ENCODE measurements at places on chromosomes 7 and 10. TPM values are rescaled to one million over a fixed set of nuclear protein-coding genes. Genes with fewer than 3 reads are reported as not detected.

DNA sequence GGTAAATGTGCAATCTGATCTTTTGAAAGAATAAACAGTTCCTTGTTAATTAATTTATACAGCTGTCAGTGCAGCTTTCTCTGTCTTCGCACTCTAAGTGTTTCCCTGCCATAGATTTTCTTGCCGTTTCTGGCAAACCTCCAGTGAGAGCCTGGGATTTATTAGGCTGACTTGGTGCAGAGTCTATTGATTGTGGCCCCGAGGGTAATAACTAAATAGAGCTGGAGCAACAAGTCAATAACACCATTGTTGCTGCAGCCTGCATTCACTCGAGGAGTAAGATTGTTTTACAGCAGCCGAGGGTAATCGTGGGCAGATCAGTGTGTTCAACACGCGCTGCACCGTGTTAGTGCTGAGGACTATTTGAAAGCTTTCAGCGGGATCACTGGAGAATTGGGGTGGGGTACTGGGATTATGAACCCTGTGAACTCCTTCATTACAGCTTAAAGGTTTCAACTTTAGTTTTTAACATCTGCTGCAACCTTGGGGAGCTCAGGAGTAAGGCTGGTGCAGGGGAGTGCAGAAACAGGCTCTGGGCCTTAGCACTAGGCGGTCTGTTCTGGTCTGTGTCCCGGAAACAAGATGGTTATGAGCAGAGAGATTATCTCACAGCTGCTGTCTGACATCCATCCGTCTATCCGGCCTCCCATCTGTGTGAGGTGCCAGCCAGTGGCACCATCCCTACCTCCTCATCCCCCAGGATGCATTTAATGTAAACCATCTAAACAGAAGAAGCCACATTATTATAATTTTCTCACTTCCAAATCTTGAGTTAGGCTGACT lies 174.0 kb upstream of the TCF7L2 start:
- DNase-seq = no peak

Gene RBM28
- 18.5 TPM for total RNA-seq

Gene TRIM50
- total RNA-seq = not detected

GRCh38 chr7:12719141-12719919 lies 31.9 kb downstream of the ARL4A start:
- DNase-seq = peak; percentile 91

DNA sequence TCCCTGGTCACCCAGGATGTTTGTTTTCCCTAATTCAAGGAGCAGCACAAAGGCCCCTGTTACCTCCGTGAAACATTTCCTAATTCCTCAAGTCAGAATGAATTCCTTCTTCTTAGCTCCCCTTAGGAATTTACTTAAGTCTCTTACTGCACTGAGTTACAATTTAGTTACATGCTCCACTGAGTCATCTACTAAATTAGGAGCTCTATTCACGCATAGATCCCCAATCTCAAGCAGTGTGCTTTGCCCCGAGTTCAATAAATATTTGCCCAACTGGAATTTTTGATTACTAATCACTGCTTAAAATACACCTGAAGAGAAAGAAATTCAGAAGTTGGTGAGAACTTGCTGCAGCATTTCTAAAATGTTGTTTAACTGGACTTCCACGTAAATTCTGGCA lies 329.4 kb upstream of the MYO3A start:
- DNase-seq = no peak

DNA sequence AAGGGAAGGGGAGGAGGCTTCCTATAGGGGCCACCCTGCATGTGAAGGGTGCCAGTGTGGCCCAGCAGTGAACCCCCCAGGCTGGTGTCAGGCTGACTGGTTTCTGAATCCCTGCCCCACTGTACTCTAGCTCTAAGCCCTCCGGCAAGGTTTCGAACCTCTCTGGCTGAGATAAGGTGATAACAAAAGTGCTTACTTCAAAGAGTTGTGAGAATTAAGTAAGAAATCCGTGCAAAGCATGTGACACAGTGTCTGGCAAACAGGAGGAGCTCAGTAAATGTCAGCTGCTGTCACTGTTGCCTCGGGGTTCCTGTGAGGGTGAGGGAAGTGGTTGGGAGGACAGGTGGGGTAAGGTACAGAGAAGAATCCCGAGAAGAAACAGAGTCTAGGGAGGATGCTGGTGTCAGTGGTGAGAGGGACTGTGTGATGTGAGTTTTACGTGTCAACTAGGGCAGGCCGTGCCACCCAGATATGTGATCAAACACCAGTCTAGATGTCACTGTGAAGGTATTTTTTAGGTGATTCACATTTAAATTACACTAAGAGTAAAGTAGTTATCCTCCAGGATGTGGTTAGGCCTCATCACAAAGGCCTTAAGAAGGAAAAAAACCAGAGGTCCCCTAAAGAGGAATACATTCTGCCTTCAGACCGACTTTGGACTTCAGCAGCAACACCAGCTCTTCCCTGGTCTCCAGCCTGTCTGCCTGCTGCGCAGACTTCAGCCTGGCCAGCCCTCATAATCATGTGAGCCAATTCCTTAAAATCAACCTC lies 64.4 kb downstream of the BPGM start:
- peak; percentile 95 for DNase-seq

GRCh38 chr10:13231190-13231589 lies 3.0 kb downstream of the UCMA start:
- DNase-seq = no peak

DNA sequence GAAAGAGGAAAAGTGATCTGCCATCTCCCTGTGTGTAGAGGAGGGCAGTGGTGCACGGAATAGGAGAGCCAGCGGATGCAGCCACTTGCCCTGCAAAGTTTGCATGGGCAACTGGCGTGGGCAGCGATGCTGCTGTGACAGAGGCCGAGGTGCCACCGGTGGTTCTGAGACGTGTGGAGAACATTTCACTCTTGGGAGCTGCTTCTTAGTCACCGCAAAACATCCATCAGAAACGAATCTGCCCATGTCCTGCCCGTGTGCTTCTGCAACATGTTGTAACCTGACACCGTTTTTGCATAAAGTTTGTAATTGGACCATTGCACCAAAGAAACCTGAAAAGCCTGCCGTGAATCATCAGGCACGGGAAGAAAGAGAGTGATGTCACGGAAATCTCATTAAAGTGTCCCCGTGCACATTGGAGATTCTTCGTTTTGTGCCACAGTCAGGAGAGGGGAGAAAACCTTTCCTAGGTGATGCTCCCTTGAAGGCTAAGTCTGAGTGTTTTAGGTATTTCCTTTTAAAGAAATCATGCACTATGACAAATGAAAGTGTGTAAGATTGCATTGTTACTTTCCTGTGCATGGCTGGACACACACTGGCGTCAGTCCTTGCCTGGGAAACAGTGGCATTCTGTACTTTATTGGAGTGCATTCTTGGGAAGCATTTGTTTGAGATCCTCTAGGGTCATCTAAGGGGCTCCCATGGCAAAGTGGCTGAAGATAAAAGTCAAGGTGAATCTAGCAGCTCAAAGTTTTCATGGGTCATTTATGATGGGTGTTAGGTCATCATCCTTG lies 302.6 kb downstream of the KLF6 start:
- DNase-seq = peak; percentile 93

Gene CFAP70
- total RNA-seq = not detected

Gene STEAP1
- total RNA-seq = 30.8 TPM

GRCh38 chr10:62001898-62002297 lies 100.4 kb downstream of the ARID5B start:
- DNase-seq = no peak

DNA sequence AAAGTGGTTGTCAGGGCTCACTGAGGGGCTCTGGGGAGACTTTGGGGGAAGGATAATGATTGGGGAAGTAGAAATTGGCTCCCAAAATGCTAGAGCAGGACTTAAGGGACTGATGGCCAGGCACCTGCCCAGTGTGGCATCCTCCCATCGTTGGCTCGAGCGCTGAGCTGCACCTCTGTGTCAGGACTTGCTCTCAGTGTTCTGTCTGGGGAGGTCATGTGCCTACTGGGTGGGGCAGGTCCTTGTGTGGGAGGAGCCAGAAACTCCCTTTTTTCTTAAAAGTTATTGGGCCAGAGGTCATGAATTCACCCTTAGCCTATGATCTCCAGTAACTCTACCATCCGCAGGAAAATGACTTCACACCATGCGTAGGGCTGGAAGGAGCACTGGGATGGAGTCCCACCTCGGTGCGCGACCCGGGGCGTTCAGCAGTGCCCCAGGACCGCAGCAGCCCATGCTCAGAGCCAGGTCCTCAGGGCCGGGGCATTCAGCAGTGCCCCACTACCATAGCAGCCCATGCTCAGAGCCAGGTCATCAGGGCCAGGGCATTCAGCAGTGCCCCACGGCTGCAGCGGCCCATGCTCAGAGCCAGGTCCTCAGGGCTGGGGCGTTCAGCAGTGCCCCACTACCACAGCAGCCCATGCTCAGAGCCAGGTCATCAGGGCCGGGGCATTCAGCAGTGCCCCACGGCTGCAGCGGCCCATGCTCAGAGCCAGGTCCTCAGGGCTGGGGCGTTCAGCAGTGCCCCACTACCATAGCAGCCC lies 221.9 kb downstream of the EBF3 start:
- DNase-seq = no peak

Measured in M059J (cell line).